Stimulated activated CD8-positive, alpha-beta memory T cell treated with anti-CD3 and anti-CD28 coated beads, Interleukin-15, amount 100 ng/mL, for 1 hour (primary cell): ENCODE measurements at places on chromosomes 7 and 10.

- no peak for DNase-seq
Measured at GRCh38 chr7:142798451-142799436, 28.0 kb downstream of the PRSS2 start.

GRCh38 chr10:44008270-44008916 is 359.7 kb upstream of the ZNF32 start:
- DNase-seq = no peak

DNA sequence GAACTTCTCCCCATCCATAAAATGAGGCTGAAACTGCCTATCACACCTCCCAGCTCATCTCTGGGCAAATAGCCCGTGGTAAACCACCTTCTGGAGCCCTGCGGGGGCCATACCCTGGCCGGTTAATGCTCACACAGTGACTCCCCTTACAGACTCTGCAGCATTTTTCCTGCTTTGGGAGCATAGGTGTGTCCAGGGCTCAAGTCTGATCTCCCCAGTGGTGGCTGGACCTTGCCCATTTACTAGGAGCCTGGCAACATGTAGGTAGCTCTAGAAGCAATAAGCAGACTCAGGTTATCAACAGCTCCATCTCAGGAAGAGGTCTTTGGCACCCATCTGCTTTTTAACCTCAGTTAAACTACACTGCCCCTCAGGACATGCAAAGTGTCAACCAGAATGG is 5.5 kb upstream of the CDHR1 start:
- DNase-seq = no peak

DNA sequence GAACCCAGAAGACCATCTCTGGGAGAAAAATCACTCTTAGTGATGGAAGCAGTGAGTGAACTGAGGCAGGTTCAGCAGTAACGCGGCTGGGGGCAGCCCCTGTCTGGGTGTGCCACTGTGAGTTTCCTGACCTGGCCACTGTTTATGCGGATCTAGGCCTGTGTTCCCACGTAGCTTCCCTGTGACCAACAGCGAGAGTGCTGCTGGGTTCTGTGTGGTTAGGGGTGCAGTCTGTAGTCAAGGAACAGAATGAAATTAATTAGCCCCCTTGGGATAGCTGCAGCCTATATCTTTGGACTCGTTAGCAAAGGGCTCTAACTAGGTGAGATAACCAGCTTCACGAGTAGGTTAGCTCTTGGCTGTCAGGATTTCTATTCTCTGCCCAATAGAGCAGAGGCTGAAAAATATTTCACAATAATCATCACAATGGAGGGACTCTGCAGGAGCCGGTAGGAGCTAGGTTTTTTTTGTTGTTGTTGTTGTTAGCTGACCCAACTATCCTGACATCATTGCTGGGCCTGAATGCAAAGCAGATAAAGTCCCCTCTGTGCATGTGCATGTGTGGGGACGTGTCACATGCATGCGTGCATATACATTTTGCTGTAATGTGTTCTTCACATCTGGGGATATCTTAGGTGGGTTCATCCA is 164.9 kb downstream of the TMEM178B start:
- DNase-seq = no peak

DNA sequence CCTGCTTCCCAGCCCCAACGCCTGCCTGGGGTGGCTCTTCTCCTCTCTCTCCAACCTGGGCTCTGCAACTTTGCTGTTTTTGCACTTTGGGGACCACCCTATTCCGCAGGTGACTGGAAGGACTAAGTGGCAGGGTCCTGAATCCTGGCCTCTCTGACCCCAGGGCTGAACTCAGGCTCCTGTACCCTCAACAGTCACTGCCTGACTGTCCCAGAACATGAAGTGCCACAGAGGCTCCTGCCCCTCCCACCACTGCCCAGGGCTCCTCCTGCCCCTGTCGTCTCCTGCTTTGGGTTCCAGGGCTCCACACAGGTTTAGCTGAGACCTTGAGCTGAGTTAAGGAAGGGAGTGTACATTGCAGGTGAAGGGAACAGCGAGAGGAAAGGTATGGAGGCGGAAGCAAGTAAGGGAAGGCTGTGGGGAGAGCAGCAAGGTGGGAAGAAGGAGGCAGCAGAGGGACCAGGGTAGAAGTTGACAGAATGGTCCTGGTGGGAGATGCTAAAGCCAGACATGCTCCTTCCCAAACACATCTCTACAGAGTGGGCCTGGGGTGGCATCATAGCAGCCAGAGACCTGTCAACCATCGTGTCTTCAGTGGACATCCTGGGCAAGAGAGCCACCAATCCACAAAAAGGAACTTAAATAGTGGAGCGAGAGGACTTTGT is 5.7 kb upstream of the GRID1 start:
- no peak for DNase-seq

GRCh38 chr7:138257459-138258196 is 181.4 kb downstream of the AKR1D1 start:
- no peak for DNase-seq

DNA sequence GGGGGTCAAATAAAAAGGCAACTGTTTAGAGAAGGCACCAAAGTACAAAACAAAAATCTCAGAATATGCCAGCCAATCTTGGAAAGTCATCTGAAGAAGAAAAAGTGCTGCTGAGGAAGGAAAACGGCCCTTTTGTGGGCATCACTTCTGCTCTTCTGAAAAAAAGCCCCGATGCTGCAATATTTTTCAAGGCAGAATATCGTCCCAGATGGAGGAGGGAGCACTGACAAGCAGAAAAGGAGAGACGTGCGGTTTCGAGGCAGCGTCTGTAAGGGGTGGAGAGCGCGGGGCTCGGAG is 959 bp upstream of the ATRNL1 start:
- DNase-seq = no peak

GRCh38 chr10:64508029-64508661 is 986.9 kb downstream of the REEP3 start:
- no peak for DNase-seq

DNA sequence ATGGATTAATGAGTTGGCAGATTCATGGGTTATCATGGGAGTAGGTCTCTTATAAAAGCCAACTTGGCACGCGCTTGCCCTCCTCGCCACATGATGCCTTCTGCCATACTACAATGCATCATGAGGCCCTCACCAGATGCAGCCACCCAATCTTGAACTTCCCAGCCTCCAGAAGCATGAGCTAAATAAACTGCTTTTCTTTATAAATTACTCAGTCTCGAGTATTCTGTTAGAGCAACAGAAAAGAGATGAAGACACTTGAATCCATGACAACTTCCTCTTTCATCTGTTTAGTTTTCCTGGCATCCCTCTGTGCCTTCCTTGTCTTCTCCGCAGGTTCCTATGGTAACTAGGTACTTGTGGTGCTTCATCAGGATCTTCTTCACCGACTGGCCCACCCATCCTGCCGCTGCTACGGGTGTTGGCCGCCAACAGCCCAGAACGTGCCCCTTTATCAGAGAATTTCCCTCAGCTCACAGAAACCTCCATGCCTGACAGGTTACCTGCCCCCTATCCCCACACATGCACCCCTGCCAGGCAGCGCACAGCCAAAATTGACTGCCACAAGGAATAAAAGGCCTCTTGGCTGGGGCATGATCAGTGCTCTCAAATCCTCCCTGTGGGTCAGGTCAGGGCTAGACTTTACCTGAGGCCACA is 28.0 kb upstream of the PPIF start:
- DNase-seq = no peak

DNA sequence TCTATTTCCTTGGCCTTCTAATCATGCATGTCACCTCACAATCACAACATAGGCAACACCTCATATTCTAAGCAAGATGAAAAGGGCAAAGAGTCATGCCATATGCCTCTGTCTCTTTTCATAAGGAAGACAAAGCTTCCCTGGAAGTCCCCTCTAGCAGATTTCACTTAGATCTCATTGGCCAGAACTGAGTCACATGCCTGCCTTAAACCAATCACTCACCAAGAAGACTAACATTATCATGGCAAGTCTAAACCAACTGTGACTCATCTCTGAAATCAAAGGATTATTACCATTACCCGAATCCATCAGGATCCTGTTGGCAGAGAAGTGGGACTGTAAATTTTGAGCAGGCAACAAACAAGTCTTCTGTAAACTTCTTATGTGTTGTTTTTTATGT is 27.8 kb downstream of the CAV1 start:
- no peak for DNase-seq

- DNase-seq = no peak
Measured at GRCh38 chr10:22810643-22811465, 96.5 kb upstream of the PIP4K2A start.

- no peak for DNase-seq
Measured at GRCh38 chr7:31778296-31778695, 91.3 kb downstream of the PPP1R17 start.

DNA sequence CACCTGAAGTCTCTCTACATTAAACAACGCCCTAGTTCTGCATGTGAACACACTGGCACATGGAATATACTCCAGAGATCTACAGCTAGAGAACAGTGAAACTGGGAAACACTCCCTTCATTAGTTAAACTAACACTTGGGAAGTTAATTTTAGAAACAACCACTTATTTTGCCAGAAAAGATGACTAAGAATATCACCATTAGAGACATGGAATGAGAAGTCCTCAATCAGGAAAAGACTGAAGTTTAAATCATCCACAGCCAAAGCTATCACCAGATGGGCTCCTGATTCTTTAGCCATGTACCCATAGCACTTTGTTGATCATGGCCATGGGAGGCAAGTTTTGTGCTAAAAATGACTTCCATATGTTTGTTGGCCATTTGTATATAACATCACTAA is 719.5 kb downstream of the KCNMA1 start:
- no peak for DNase-seq

GRCh38 chr7:101884671-101885596 is 67.5 kb downstream of the CUX1 start:
- no peak for DNase-seq

GRCh38 chr7:138248609-138249008 is 172.3 kb downstream of the AKR1D1 start:
- no peak for DNase-seq

DNA sequence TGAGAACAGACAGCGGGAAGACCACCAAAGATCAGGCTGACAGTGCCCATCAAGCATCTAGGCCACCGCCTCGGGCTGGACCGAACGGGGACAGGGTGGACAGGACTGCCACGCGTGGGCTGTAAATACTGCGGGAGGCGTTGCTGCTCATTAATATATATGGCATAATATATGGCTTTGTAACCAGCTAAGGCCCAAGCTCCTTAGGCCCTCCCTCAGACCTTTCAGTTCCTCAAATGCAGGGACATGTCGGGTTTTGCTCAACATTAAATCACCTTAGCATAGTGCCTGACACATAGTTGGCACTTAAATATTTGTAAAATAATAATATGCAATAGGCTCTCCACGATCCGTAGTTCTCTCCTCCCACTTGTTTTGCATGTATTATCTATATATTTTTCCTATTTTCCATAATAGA is 402 bp upstream of the TMEM168 start:
- DNase-seq = no peak

DNA sequence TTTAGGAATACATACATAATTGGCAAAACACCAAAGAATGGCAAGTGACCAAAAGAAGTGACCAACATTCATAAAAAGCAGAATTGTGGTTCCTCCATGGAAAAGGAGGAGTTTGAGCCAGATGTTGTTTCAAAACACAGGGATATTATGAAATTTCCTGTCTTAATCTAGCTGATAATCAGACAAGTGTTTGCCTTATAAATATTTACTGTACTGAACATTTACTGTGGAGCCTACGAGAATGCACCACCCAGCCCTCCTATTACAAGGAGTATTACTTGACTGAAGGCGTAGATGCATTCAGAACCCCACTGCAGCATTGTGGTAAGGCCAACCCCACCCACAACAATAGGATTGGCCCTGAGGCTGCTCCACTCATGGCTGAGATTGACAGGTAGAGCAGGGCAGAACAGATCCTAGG is 118.9 kb downstream of the AKR1D1 start:
- DNase-seq = no peak

DNA sequence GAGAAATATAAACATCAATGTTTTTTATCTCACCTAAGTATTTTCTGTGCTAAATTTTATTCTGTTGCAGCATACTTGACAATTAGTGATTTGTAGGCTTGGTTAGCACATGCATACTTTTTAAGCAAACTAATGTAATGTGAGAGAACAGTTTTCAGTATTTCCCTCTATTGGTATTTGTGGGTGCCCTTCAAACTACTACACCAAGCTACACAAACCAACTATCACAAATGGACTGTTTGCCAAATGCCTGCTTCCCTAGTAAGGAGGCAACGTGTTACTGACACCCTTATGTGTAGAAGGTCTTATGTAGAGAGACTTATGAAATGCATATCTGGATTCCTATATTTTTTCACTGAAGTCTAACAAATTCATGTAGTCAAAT is 98.4 kb upstream of the FZD1 start:
- no peak for DNase-seq

- no peak for DNase-seq
Measured at GRCh38 chr10:63145782-63146181, 12.7 kb downstream of the NRBF2 start.

DNA sequence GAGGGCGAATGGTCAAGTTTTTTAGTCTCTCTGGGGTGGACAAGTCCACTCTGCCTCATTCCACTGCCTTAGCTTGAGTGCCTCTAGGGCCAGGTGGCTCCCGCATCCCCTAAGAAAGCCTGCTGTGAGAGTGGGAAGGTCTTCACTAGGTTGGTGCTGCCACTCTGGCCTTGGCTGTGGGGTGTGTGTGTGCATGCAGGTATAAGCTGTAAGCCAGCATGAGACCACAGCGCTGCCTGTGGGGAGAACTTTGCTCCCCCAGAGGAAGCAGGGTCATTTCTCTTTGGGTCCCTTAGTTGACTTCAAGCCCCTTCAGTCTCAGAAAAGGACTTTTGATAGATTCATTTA is 25.5 kb upstream of the PCBD1 start:
- no peak for DNase-seq

DNA sequence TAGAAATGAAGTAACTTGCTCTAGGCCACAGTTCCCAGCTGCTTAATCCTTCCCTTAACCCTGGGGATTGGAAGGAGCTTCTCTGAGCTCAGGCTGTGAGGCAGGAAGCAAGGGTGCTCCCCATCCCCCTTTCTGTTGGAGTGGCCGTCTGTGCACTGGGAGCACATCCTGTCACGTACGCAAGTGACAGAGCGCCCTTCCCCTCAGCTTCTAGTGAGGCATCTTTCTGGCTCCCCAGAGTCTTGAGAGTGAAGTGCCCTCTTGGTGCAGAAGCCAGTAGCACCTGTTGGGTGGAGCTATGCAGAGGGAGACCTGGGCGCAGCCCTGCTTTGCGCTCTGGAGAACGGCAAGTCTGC is 47.8 kb downstream of the SHH start:
- DNase-seq = no peak

DNA sequence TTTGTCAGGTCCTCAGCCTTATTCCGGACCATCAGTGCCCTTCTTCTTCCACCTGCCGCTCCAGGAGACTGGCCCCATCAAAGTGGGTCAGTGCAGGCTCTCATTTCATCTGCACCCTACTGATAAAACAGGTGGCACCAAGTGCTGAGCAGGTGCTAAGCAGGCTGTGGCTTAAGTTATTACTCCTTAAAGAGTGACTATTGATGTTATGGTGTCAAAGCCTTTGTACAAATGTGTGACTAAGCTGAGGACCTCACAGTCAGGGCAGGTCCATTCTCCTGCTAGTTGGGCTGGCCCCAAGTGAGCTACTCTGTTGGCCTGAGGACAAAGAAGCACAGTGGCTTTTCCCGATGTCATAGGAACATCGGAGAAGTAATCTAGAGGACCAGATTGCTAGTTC is 11.2 kb upstream of the CALD1 start:
- DNase-seq = no peak
